ENCODE measurements at places on chromosomes 7 and 10.

DNA sequence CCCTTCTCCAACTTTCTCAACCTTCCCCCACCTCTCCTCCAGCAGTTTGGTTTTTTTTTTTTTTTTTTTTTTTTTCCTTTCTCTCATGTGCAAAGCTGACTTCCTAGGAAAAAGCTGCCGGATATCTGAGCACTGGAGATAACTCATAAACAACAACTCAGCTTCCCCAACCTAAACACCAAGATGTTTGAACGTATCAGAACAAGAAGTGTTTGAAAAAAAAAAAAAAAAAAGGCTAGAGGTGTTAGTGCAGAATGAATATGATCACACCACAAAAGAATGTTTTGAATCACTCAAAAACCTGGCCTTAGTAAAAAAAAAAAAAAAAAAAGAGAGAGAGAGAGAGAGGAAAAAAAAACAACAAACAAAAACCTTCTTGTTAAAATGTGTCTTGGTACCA, 11.2 kb downstream of the GATA3 start:
- no peak for DNase-seq

- no peak for DNase-seq
Measured at GRCh38 chr7:104933521-104933988, 80.5 kb upstream of the KMT2E start.

GRCh38 chr7:51029131-51029530, 246.4 kb upstream of the GRB10 start:
- DNase-seq: no peak

- DNase-seq: no peak
Measured at GRCh38 chr10:10520491-10521385, 496.9 kb upstream of the CELF2 start.

DNA sequence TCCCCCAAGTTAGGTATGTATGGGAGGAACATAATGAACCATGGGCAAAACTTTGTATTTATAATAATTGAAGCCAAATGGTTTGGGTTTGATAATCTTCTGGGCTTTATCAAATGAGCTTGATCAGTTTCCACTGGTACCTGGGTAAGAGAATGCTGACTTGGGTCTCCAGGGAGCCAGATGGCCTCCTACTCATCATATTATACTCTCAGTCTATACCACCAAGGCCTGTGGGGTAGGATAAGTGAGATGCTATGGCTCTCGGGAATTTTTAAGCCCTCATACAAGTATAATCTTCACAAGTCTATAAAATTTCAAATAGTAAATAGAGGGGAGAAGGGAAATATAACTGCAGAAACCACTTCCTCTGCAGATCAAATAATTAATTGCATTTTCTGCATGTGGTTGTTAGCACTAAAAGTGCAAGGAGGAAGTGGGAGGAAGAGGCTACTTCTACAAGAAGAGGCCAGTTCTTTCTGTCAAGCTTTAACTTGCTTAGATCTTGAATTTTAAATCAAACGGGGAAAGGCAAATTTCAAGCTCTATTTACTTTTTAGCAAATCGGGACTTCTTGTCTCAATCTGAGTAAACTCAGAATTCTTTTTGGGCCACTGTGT, 349.0 kb downstream of the SORCS1 start:
- no peak for DNase-seq

DNA sequence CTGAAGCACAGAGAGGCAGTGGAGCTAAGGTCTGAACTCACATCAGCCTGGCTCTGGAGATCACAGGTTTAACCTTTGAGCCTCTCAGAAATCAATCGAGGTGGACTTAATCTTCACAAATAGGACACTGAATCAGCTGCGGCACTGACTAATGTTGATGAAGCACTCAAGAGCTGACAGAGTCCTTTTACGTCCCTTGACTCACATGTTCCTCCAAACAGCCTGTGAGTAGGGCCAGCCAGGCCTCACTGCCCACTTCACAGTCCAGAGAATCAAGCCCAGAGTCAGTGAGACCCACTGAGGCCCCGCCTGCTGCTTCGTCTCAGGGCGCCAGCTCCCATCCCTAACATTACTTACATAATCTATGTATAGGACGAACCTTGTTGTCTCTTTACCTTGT, 63.1 kb downstream of the TNS3 start:
- DNase-seq: no peak

GRCh38 chr10:70090013-70090412, 37.4 kb downstream of the MACROH2A2 start:
- DNase-seq: no peak

Data from activated CD8-positive, alpha-beta memory T cell treated with anti-CD3 and anti-CD28 coated beads for 1 hour (primary cell).